ENCODE measurements at places on chromosomes 11 and 22.
A peak's percentile ranks its signal among the peaks of the same experiment; 100 is the strongest.

DNA sequence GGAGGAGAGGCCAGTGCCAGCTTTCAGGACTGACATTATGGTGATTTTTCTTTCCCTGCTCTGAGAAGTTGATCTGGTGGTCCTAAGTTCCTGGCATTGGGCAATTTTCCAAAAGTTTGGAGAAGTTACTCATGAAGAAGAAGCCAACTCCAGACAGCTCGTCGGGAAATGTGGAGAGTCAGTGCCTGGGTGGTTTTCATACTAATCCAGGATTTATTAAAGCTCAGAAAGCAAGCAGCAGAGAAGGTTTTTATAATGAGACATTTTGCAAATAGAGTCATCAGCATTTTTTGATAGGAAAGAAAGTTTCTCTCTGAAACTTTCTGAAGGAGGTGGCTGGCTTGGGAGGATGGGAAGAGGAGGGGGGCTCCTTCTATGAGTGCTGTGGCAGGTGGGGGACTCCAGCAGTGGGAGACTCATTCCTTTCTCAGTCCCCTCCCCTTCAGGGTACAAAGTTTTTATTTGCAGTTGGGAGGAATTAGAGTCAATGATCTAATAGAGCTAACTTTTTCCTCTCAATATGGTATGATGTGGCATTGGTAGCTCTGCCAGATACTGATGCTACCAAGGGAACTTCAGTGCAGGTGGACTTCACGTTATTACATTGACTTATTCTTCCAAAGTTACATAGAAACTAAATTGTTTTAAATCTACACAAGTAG is 55.4 kb downstream of the LIF start:
- H3K27me3 ChIP-seq: no peaks in the 10 kb centered on the region
- peak; percentile 31 for DNase-seq
- H3K4me1 ChIP-seq: peaks cover 27% of the 10 kb centered on the region
- H3K4me3 ChIP-seq: no peak overlapping the region
- no peaks in the 10 kb centered on the region for H3K36me3 ChIP-seq
- H3K27ac ChIP-seq: peak overlapping the region; percentile 60

DNA sequence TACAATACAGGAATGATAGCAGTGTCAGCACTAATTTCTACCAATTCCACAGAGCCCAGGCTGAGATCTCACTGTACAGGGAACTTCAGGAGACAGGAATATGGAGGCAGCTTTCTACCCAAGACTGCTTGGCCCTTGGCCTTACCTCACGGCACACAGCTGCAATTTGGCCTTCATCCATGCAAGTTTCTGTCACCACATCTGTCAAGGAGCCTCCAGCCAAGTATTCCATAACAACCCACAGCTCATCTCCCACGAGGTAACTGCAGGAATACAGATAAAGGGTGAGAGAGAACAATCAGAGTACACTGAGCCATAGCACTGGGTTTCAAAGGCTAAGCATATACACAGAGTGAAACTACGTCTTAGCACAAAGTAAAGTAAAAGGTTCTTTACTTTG is 39.0 kb upstream of the GDPD4 start:
- H3K27me3 ChIP-seq: no peaks in the 10 kb centered on the region
- 0 out of 2 replicates have a peak, but pooled peaks cover 3% of the 10 kb centered on the region for H3K36me3 ChIP-seq
- DNase-seq: no peak
- H3K27ac ChIP-seq: no peak overlapping the region
- no peaks in the 10 kb centered on the region for H3K4me1 ChIP-seq

DNA sequence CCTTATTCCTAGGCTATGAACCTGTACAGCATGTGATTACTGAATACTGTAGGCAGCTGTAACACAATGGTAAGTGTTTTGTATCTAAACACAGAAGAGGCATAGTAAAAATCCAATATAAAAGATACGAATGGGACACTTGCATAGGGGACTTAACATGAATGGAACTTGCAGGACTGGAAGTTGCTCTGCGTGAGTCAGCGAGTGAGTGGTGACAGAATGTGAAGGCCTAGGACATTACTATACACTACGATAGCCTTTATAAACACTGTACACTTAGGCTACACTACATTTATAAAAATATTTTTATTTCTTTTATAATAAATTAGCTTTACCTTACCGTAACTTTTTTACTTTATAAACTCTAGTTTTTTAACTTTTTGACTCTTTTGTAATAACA is 81.1 kb downstream of the PGR start:
- no peak for DNase-seq
- H3K27ac ChIP-seq: no peak overlapping the region
- H3K4me1 ChIP-seq: no peaks in the 10 kb centered on the region
- H3K36me3 ChIP-seq: no peaks in the 10 kb centered on the region
- H3K4me3 ChIP-seq: no peak overlapping the region

- H3K27ac ChIP-seq: no peak overlapping the region
- no peaks in the 10 kb centered on the region for H3K36me3 ChIP-seq
- no peak for DNase-seq
- H3K27me3 ChIP-seq: no peaks in the 10 kb centered on the region
- H3K4me1 ChIP-seq: no peaks in the 10 kb centered on the region
These were observed 85.0 kb upstream of the ANO1 start for GRCh38 chr11:69992943-69993694.

DNA sequence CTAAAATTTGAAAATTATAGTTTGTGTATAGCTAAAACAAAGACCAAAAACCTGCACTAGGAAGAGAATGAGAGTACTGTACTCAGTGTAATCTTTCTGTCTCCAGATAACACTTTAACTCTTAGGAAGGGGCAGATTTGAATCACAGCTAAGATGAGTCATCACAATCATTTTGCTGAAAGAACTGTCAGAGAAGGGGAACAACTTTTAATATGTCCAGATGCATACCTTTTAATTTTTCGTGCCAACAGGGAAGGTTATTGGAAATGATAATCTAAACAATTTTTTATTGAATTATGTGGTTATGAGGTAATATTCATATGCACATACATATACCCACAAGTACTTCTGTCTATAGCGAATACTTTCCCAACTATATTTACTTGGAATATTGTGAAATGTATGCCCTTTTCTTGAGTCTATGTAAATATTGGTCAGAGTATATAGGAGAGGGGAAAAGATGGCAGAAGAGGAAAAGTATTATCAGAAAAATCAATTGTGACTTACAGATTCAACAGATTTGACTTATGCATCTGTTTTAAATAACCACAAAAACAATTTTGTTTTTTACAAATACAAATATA is 51.1 kb upstream of the MUC15 start:
- peak; percentile 4 for DNase-seq
- no peaks in the 10 kb centered on the region for H3K27me3 ChIP-seq
- H3K4me1 ChIP-seq: no peaks in the 10 kb centered on the region
- H3K4me3 ChIP-seq: no peak overlapping the region
- no peaks in the 10 kb centered on the region for H3K36me3 ChIP-seq

DNA sequence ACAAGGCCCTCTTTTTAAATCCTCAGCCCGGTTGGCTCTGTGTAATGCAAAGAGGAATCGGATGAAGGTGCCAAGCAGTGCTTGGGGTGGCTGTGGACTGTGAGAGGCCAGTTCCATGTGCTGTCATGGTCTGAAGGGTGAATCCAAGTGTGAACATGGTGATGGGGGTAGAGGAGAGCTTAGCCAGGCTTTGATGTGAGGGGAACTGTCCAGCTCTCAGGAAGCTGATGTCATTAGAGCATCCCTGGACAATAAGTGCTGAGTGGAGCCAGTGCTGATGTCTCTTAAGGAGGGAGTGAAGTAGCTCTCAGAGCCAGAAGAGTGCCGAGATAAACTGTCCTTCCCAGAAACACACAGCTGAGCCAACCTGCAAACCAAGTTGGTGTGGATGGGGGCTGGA is 53.6 kb downstream of the NAV2 start:
- peaks cover 3% of the 10 kb centered on the region for H3K27me3 ChIP-seq
- H3K4me3 ChIP-seq: no peak overlapping the region
- H3K4me1 ChIP-seq: peaks cover 4% of the 10 kb centered on the region
- DNase-seq: peak; percentile 41
- no peak overlapping the region for H3K27ac ChIP-seq

DNA sequence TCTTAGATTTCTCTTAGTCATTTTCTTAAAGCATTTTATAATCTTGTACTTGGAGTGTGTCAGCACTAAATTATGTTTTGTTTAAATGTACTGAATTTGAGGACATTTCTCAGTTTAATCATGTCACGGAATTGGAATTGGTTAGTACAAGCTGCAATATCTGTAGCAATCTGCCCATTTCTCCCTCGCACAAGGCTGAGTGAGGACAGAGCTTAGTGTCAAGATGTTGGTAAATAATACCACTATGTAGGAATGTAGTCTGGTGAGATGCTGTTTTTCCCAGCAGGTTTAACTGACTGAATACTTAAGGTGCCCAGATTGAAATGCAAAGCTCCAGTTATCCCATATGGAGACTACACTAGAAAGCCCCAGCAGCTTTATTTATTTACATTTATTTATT is 30.6 kb downstream of the SREBF2 start:
- no peaks in the 10 kb centered on the region for H3K27me3 ChIP-seq
- H3K4me3 ChIP-seq: no peak overlapping the region
- no peak for DNase-seq

GRCh38 chr11:23226331-23227077 is 366.2 kb upstream of the CCDC179 start:
- DNase-seq: peak; percentile 77
- peaks cover 3% of the 10 kb centered on the region for H3K4me1 ChIP-seq
- H3K4me3 ChIP-seq: no peak overlapping the region
- no peaks in the 10 kb centered on the region for H3K36me3 ChIP-seq
- H3K27me3 ChIP-seq: no peaks in the 10 kb centered on the region

- H3K4me3 ChIP-seq: peak overlapping the region; percentile 10
- H3K27ac ChIP-seq: peak overlapping the region; percentile 87
- no peaks in the 10 kb centered on the region for H3K36me3 ChIP-seq
- H3K4me1 ChIP-seq: peaks cover 18% of the 10 kb centered on the region
- peak; percentile 98 for DNase-seq
These were observed 30.2 kb downstream of the C22orf31 start for GRCh38 chr22:29031227-29032011.

DNA sequence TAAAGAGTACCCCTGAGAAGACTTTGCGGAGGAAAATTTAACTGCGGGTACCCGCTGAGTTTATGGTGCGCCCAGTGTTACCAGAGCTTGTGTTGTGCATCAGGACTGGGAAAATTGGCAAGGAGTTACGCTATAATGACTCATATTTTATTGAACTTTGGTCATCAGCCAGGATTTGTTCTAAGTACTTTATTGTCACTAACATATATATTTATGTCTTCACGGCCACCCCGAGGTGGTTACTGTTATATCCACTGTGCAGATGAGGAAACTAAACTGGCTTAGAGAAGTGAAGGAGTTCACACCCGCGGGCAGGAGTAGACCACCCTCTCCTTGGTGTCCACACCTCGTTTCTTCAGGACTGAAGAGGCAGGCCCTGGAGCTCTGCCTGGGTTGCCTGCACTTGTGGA is 667 bp downstream of the ACCS start:
- H3K27me3 ChIP-seq: peaks cover 3% of the 10 kb centered on the region
- H3K36me3 ChIP-seq: no peaks in the 10 kb centered on the region
- peak overlapping the region; percentile 42 for H3K27ac ChIP-seq

- no peaks in the 10 kb centered on the region for H3K27me3 ChIP-seq
- H3K36me3 ChIP-seq: peaks cover 30% of the 10 kb centered on the region
- DNase-seq: peak; percentile 86
- H3K4me3 ChIP-seq: peak overlapping the region; percentile 57
- peak overlapping the region; percentile 44 for H3K27ac ChIP-seq
These were observed 6.9 kb downstream of the DPAGT1 start for GRCh38 chr11:119094816-119095065.

DNA sequence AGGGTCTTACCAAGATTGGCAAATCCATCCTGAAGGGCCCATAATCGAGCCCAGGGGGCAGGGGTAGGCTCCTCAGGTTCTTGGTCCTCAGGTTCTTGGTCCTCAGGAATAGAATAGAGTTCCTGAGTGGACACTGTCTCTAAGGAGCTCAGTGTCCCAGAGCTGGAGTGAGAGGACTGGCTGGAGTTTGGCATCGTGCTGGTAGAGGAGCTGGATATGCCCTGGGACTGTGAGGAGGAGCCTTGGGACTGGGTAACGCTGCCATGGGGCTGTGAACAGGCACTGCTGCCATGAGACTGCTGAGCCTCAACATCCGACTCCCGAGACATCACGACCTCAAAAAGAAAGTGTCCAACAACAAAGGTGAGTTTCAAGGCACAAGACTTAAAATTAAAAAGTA is 7.2 kb downstream of the CHEK2 start:
- no peak for DNase-seq
- H3K27me3 ChIP-seq: no peaks in the 10 kb centered on the region
- H3K36me3 ChIP-seq: no peaks in the 10 kb centered on the region
- H3K27ac ChIP-seq: no peak overlapping the region
